ENCODE measurements at places on chromosomes 1 and 21.

DNA sequence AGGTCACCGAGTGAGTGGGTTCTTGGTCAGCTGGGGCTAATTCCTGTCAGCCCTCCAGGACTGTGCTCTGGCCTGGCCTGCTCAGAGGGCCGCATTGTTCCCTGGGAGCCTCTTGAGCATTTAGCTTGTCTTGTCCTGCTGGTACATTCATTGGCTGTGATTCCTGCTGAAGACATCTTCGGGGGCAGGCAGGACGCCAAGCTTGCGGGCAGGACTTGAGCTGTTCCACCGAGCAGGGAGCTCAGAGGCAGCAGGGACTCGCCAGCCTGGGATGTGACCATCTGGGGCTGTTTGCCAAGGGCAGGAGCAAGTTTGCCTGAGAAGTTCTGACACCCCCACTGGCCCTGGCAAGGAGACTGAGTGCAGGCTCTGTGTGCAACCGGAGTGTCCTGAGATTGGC lies 7.0 kb upstream of the SLC26A9 start:
- DNase-seq: no peak

DNA sequence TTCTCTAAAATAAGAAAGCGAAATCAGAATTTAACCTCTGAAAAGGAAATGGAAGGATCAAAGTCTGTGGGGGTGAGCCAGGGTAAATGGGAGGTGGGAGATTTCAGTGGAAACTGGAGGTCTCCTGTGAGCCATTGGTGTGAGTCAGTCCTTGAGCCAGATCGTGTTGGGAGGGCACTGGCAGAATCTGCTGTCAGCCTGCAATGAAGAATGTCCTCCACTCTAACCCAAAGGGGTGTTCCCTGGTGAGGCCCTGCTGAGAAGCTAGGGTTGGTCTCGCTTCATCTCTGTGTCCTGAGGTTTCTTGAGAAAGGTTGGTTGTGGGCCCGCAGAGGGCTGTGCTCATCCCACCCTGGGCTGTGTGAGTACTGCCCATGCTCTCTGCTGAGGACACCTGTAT lies 2.4 kb downstream of the QSOX1 start:
- DNase-seq: no peak

GRCh38 chr1:221644663-221645258 lies 97.1 kb downstream of the DUSP10 start:
- DNase-seq: no peak

- DNase-seq: no peak
Measured at GRCh38 chr1:172704001-172704400, 45.1 kb downstream of the FASLG start.

DNA sequence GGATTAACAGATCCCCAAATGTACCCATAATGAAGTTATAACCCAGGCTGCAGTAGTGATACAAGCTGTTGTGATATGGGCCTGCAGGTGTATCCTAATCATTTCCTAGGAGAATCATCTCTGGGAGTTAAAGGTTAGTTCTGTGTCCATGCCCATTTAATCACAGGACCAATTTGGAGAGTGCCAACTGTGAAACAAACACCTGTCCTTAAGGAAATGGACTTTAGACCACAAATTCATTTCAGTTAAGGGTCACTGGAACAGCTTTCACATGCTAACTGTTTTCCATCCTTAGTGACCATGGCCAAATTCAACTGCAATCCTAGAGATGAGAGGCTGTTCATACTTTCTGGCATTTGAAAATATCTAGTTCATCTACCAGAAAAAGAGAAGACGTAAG lies 160.9 kb downstream of the GPATCH2 start:
- DNase-seq: no peak

- DNase-seq: no peak
Measured at GRCh38 chr1:87386217-87386790, 57.6 kb downstream of the LMO4 start.

DNA sequence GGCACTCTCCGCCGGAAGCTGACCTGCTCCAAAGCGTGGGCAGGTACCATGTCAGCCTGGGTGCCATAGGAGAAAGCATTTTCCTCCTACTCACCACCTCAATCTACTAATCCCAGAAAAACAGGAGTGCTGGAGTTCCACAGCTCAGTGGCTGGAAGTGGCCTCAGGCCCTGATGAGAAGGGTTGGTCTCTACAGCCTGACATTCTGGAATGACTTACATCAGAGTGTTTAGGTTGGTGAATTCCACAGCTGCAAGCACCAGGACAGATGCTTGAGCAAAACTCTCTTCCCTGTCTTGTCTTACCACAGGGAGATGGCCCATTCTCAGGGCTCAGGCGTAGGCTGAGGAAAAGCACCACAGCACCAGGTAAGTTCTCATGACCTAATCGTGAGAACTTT lies 5.5 kb downstream of the SEC16B start:
- no peak for DNase-seq

GRCh38 chr1:62057230-62057629 lies 137.4 kb upstream of the L1TD1 start:
- no peak for DNase-seq

DNA sequence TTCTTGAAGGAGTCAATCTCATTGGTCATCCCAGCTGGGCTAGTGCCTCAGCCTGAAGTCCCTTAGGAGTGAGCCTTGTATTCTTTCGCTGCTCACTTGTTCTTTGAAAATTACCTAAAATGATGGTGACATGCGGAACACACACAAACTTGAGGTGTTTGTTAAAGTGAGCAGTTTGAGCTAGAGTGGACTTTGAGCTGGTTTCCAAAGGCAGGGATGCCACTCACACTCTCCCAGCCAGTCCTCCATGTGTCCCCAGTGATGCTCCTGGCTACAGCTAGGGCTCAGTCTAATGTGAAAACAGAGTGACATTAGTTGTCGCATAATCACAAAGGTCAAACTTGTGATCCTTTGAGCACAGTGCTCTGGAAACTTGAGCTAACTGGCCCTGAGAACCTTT lies 84.3 kb downstream of the DTL start:
- no peak for DNase-seq

DNA sequence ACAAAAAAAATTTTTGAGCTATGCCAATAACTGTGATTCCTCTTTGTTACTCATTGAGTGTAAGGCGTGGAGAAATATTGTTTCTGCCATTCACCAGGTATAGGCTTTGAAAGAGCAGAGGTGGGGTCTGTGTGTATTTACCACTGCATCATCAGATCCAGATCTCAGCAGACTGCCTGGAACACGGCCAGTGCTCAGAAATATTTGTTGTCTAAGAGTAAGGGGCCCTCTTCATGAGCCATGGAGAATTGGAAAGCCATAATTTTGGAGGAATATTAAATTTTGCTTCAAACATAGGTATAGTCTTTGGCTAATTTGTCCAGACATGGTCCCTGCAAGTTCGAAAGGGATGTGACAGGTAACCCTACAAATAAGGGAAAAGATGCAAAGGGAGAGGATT lies 231.3 kb upstream of the IRF2BP2 start:
- no peak for DNase-seq

DNA sequence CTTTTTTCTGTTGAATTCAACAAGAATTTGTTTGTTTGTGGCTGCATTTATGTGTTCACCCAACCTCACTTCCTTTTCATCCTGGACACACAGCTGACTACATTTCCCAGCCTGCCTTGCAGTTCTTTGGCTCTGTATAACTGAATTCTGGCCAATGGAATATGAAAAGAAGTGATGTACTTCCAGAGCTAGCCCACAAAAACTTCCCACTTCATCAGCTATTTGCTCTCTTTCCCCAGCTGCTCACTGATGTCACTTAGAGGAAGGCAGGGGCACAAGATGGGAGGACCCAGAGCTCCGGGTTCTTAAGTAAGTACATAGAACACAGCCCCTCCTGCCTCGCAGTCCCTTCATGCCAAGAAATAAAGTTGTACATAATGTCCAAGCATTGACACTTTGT lies 235.0 kb upstream of the FGGY start:
- DNase-seq: no peak

DNA sequence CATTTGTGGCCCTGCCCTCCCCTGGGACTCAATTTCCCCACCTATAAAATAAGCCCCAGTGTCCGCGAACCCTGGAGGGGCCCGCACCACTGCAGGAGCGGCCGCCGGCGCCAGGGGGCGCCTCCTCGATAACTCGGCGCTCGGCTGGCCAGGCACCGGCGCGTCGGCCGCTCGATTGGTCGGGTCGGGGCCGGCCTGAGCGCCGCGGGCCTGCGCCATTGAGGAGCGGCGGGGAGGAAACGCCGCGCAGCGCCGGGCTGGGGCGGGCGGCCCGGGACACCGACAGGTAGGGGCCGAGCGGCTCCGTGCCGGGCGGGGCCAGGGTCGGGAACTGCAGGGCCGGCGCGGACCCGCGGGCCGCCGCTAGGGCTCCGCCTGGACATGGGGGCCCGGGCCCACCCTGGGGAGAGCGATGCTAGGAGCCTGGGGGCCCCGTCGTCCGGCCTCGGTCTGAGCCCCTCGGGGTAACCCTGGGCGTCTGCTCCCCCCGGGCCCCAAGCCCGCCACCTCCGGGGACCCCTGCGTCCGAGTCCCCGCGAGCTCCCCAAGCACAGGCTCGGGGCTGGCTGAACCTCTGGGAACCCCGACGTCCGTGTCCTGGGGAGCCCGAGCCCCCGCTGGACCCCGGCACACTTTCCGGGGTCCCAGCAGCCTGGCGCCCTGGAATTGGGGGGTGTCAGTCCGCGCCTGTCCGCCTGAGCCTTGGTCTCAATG lies at the start of gene VPS13D:
Gene VPS13D (plus strand): TSS at position 196 of the 714 bp plus-strand sequence. CDS start 4,237 bp downstream, outside the sequence.
- peak; percentile 45 for DNase-seq

DNA sequence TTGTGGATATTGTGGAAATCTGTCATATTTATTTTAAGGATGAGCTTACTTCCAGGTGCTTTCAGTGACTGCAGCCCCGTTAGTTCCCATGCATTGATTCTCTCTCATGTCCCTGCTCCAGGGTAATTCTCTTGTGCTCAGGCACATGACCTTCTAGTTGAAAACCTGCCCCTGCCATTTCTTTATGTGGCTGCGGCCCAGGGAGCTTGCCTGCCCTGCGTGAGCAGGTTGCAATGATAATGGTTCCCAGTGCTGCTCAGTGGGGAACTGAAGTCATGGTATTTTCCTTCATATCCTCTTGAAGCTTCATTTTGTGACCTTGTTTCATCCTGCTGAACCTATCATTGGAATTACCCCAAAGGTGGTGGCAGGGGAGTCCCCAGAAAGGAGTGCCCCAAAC lies 229.8 kb downstream of the DISC1 start:
- DNase-seq: no peak

GRCh38 chr1:110538075-110538474 lies 19.1 kb upstream of the KCNA10 start:
- no peak for DNase-seq

DNA sequence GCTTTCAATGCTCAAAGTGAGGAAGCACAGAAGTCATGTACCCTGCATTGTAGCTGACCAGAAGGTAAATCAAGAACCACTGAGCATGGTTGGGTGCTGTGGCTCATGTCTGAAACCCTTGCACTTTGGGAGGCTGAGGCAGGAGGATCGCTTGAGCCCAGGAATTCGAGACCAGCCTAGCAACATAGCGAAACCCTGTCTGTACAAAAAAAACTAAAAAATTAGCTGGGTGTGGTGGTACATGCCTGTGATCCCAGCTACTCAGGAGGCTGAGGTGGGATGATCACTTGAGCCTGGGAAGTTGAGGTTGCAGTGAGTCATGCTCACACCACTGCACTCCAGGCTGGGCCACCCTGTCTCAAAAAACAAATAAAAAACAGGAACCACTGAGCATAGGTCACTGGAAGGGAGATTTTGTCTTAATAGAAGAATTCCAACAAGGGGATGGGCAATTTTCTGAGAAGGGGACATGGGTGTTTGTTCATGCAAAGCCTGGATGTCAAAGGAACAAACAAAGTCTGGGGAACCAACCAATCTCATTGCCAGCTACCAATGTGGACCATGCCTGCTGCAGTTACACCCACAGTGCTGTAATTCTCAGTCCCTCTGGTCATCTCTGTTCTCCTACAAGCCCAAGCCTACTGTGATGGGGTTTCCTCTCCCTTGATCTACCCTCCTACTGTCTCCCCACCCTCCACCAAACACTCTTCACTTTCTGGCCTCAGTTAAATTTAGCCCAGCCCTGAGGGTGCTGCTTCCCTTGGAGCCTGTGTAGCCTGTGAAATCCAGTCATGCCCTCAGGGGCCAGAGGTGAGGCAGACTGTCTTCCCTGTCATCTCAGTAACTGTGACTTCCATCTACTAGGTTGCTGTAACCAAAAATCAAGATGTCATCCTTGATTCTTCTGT lies 47.9 kb downstream of the ELF3 start:
- DNase-seq: no peak

GRCh38 chr1:54997711-54997986 lies 1.1 kb upstream of the BSND start:
- DNase-seq: no peak

GRCh38 chr1:29880556-29880955 lies 644.2 kb downstream of the PTPRU start:
- DNase-seq: no peak

GRCh38 chr21:17900281-17900989 lies 81.3 kb upstream of the C21orf91 start:
- DNase-seq: no peak

DNA sequence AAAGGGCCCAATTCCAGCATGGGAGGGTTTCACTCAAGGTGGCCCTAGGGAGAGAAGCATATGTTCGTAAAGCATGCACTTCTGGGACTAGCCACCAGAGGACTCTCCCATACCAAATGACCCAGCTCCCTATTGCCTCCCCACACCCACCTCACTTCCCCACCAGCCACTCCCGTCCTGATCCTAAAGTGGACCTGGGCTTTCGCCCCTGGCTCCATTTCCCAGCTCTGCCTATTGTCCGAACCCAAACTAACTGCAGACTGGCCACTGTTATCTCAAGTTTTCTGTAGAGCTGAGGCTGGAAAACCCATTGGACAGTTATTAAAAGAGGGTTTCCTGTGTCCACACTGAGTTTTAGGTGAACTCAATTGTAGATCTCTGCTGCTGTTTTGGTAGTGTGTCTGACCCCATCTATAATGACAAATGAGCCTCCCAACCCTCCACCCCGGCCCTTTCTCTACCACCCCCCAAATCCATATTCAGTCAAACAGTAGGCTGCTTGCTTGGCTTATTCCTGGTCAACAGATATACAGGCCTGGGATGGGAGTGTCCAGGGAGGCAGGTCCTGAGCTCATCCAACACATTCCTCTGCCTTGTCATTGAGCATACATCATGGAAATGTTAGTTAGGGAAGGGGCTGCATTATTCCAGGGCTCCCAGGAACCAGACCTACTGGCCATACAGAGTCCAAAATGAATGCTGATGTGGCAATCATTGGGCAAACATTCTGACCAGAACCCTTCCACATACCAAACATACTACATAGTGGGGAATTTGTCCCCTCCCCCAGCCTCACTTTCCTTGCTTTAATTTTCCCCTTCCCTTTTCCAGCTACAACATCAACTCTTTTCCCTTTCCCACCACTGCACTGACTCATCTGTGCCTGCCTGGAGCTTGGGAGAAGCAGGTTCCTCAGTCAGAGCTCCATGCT lies 59.2 kb downstream of the ABCA4 start:
- DNase-seq: no peak

Data from activated CD8-positive, alpha-beta memory T cell treated with anti-CD3 and anti-CD28 coated beads for 1 hour (primary cell).